ENCODE measurements at places on chromosomes 5 and 9.

DNA sequence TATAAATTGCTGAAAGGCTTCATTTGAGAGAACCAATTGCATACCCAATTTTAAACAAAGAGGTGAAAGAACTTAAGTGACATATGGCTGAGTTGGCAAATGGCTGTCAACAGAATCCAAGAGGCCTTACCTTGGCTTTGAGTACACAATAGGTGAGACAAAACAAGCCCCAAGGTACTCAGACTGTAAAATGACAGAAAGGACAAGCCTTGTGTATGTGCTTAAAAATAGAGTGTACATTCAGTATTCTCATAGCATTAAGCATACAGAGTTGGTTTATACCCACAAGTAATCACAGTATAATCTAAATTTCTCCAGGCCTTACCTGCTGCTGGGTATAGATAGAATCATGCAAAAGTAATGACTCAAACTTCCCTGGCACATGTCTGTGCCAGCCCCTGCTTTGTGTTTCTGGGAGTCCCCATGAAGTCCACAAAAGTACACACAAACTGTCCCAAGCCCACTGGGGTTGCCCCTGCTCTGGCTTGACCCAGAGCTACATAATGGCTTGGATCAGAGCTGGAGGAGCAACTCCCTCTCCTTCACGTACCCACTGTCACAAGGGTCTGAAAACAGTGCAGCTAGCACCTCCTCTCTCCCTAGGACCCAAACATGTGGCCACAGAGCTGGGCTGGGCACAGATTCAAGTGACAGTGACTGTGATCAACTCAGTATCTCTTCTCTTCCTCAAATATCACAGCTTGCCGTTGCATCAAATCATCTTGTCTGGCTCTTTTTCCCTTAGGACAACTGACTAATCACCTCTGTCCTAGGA is 250.8 kb downstream of the ENC1 start:
- DNase-seq, result no peak

DNA sequence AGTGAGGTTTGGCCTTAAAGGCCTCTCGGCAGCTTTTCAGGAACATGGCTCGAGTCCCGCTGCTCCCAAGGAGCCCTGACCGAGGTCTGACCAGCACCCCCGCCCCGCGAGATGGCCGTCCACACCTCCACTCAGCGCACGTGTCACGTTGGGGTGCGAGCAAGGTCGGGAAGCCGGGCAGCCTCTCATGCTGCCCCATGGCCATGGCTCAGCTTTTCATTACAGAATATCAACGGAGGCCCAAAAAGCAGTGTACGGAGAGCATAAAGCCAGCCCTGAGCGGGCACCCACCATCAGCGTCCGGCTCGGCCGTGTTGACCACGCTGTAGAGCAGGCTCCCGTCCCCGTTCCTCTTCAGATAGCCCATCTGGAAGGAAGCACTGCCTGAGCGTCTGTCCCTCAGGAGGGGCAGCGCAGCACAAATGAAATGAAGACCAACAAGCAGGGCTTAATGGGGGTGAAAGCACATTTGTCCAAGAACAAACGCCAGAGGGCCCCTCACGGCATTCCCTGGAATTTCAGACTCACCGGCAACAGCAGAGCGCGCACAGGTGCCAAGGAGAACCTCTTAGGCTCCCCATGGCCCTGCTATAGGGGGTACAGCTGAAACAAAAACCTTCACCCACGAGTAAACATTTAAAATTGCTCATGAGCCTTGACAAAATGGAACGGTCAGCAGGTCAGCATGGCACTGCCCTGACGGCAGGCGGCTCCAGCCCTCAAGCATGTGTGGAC is 11.6 kb downstream of the BRD9 start:
- DNase-seq, result no peak

DNA sequence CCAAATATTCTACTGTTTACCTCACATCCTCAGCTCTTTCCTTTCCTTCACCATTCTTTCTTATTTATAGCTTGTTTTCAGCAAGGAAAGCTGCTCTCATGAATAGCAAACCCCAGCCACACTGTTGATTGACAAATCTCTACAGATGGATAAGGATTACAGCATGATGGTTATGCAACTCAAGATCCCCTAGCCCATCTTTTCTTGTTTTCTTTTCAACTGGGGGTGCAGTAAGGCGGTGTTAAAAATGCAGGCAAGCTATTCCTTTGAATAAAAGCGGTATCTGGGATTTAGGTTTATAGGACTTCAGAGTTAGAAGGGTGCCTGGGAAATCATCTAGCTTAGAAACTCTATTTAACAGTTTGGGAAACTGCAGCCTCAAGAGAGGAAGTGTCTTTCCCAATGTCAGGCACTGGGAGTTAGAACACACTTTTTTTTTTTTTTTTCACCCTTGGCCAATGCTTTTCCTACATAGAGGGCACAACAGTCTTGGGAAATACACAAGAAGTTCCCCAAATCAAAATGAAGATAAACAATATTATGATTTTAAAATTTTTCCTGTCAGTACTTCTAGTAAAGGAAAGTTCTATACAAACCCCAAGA is 2.6 kb downstream of the SPARC start:
- DNase-seq, result no peak

DNA sequence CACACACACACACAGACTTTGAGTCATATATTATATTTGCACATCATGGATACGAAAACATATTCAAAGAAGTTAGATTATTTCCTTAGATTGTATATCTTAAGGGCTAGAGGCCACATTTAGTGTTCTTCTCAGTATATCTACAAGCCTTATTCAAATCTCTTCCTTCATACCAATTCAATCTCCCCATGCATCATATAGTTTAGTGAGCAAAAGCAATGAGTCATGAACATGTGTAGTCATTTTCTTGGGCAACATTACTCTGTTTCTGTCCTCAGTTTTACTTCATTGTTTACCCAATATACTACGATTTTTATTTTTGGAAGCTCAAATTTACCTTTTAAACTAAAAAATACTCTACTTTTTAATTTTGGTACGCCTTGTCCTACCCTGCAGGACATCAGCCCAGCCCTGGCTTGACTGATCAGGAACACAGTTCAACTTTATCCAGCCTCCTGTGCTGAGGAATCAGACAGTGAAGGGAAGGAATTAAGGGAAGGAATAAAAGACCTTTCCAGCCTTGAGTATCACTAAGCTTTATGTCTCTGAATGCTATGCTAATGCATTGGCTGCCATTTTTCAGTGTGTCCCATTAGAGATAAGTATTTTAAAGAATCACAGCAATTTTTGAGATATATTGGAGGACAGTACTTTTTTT is 101.7 kb upstream of the FST start:
- DNase-seq, result no peak

DNA sequence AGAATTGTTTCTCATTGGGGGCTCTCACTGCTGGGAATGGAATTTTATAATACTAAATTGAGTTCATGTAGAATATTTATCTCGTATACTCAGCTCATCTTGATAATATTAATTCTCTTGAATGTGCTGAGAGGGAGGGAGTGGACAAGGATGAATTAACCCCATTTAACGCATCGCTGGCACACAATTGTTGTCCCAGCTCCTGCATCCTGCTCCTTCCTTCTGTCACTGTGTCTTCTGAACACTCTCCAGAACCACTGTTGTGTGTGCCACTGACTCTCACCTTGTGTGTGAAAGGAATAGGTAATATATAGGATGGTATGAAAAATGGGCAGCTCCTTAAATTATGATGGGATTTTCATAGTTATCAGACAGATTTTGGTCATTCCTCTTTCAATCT is 267.3 kb downstream of the MTRR start:
- no peak for DNase-seq

- no peak for DNase-seq
These were observed 5.0 kb downstream of the NUDT2 start for GRCh38 chr9:34334337-34334824.

DNA sequence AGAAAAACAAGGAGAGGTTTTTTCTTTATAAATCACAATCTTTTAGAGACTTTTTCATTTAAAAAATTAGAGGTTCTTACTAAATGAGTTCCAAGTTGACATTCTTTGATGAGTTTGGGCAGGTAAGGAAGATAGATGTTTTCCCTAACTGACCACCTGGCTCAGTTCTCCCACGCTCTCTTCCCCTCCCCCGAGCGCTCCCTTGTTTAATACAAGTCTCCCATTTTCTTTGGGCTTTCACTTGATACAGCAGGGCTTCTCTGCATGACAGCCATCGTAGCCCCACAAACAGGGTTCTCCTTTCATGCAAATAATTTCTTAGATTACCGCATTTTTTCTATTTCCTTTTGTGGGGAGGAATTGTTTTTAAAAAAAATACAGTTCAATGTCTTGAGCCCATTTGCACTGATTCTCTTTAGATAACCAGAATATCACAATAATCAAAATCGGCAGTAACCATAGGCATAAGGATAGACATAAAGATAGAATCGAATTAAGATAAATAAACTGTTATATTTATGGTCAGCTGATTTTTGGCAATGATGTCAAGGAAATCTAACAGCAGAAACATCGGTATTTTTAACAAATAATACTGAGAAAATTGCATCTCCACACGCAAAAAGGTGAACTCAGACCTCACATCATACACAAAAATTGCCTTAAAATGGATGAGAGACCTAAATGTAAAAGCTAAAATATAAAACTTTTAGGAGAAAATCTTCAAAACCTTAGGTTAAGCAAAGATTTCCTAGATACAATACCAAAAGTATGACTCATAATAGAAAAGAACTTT is 325.4 kb downstream of the PIK3R1 start:
- DNase-seq, result no peak

DNA sequence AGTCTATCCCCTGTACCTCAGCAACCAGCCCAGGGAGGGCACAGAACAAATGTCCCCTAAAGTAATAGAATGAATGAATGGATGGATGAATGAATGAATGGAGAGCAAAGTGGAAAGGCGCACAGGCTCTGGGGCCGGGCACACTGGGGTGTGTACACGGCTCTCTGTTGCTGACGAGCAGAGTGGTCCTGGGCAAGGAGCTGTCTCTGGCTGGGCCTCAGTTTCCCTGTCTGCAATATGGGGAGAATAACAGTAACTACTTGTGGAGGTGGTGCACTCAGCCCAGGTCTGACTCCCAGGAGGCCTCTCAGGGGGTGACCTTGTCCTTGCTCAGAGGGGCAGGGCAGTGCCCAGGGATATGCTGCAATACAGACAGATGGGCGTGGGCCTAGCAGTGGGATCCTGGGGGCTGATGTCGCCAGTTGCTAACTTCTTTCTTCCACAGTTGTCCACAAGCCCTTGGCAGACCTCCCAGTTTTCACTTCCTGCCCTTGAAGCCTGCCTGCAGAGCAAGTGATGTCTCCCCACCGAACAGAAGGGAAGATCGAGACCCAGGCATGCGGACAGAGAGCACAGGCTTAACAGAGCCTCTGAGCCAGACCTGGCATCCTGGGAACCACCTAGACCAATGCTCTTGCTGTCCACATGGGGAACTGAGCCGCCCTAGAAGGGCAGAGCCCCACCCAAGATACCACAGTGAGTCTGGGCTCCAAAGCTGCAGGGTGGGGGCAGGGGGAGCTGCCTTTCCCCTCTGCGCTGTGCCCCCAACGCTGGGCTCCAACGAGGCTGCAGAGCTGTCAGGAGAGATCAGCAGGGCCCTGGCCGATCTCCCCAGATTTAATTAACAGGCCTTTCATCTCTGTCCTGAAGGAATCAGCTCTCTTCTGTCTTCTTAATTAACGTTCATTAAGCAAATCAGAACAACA is 13.6 kb upstream of the LAMC3 start:
- no peak for DNase-seq

- DNase-seq, result no peak
These were observed 32.9 kb upstream of the MAN2A1 start for GRCh38 chr5:109656829-109657228.

DNA sequence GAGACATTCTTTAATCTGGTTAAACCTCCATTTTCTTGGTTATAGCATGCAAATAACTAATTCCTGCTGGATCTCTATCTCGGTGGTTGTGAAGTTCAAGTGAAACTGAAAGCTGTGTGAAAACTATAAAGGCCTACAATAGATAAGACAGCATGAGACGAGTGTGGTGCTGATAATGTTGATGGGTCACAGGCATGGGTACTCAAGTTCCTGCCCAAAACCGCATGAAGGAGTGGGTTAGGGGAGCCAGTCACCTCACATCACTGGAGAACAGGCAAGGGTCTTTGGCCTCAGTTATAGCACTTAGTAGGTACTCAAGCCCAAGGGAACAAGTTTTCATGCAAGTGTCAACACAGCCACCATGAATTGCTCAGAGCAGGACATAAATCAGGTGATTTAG is 16.7 kb downstream of the HMHB1 start:
- DNase-seq, result no peak

DNA sequence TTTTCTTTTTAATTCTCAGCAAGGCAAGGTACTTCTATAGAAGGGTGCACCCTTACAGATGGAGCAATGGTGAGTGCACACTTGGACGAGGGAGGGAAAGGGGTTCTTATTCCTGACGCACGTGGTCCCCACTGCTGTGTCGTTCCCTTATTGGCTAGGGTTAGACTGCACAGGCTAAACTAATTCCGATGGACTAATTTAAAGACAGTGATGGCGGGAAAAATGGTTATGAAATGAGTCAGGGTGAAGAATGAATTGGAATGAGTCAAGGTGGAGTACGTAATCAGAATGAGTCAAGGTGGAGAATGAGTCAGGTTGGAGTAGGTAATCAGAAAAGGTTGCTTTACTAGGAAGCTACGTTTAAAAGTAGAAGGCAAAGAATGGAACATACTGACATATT is 2.1 kb upstream of the HMGCS1 start:
- DNase-seq, result no peak

- DNase-seq, result no peak
These were observed 119.9 kb downstream of the ZDHHC21 start for GRCh38 chr9:14573319-14573718.

GRCh38 chr5:172373680-172374079 is 80.6 kb downstream of the SH3PXD2B start:
- no peak for DNase-seq

DNA sequence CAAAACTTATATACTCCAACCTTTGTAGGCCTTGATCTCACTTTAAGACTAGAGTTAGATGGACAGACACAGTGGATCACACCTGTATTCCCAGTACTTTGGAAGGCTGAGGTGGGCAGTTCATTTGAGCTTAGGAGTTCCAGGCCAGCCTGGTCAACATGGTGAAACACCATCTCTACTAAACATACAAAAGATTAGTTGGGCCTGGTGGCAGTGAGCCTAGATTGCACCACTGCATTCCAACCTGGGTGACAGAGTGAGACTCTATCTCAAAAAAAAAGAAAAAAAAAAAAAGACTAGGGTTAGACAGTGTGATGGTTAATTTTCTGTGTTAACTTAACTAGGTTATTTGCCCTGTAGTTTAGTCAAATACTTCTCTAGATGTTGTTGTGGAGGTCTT is 74.1 kb downstream of the CFAP95 start:
- DNase-seq, result no peak

GRCh38 chr9:113215132-113215531 is 5.9 kb downstream of the FKBP15 start:
- no peak for DNase-seq

- DNase-seq, result peak; percentile 15
These were observed 55.3 kb upstream of the IL17B start for GRCh38 chr5:149434162-149435014.

GRCh38 chr9:16180546-16180945 is 627.7 kb downstream of the CCDC171 start:
- DNase-seq, result no peak

- no peak for DNase-seq
These were observed 886.8 kb upstream of the SEMA6A start for GRCh38 chr5:117461403-117461802.
